ENCODE measurements at places on chromosomes 13 and 19. TPM values are rescaled to one million over a fixed set of nuclear protein-coding genes. Genes with fewer than 3 reads are reported as not detected.

DNA sequence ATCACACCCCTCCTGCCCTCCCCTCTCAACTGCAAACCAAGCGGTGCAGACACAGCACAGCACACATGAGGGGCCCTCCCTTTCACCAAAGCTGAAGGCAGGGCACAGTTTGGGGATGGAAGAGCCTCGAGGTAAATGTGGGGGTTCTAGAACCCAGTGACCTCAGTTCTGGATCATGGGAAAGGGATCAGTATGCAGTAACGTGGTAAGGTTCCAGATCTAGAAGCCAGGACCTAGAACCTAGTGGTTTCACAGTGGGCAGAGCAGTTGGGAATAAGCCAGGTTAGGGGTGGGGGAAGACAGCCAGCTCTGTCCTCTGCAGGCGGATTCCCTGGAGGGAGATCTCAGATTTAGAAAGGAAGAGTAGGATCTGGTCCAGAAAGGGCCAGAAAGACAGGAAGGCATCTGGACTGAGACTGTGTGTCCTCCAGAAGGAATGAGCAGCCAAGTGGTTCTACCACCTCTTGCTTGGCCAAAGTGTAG, 3.1 kb downstream of the FTL start:
- DNase-seq, result no peak

DNA sequence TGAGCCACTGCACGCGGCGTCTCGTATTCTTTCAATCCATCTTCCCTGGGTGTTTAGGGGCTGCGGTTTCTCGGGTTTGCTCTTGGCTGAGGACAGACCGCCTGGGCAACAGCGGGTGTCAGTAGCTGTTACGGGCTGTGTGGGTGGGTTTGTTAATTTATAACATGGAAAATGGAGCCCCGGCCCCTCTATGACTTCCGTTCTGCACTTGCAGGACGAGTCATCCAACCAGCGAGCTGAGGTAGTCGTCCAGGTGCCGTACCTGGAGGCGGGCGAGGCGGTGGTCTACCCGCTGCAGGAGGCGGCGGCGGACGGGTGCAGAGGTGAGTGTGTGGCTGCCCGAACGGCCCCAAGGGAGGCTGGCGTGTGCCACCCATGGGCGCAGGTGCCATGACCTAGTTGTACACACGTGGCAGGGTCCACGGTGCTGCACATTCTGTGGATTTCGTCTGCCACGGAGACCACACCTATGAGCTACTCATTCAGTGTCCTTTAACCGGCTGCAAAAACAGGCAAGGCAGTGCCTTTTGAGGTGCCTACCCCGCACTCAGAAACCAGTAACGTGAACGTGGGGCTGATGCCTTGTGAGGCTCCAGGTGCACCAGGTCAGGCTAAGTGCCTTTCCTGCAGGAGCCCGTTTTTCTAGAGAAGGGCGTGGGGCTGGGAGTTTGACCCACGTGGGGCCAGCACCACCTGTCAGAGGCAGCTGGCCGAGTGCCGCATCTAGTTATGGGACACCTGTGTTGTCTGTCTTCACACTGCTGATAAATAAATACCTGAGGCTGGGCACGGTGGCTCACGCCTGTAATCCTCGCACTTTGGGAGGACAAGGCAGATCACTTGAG, 10.9 kb downstream of the POLR2E start:
- no peak for DNase-seq

GRCh38 chr13:48334534-48335127, 31.1 kb downstream of the RB1 start:
- no peak for DNase-seq

- no peak for DNase-seq
Measured at GRCh38 chr19:13838435-13839129, 38.4 kb upstream of the NANOS3 start.

The INAFM1 gene
- polyA plus RNA-seq, result 1.8 TPM

The LGALS4 gene
- 40.6 TPM for polyA plus RNA-seq

The TTYH1 gene
- 0.28 TPM for polyA plus RNA-seq

DNA sequence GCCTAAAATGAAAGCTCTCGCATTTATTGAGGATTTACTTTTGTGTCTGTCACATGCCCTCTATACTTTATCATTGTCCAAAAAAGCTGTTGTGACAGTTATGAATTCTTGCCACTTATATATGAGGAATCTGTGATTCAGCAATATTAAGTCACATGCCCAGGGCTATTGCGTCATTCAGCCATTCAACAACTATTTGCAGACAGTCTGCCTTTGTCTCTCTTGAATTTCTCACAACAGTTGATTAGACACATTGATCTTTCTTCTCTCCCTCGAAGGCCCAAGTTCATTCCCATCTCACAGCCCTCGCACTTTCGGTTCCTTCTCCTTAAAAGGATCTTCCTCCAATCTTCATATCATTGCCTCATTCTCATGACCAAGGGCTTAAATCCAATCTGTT, 342.6 kb downstream of the MZT1 start:
- DNase-seq, result no peak

- no peak for DNase-seq
Measured at GRCh38 chr13:73535341-73535740, 476.5 kb downstream of the KLF5 start.

GRCh38 chr19:6970443-6970842, 50.8 kb downstream of the MBD3L2B start:
- no peak for DNase-seq

DNA sequence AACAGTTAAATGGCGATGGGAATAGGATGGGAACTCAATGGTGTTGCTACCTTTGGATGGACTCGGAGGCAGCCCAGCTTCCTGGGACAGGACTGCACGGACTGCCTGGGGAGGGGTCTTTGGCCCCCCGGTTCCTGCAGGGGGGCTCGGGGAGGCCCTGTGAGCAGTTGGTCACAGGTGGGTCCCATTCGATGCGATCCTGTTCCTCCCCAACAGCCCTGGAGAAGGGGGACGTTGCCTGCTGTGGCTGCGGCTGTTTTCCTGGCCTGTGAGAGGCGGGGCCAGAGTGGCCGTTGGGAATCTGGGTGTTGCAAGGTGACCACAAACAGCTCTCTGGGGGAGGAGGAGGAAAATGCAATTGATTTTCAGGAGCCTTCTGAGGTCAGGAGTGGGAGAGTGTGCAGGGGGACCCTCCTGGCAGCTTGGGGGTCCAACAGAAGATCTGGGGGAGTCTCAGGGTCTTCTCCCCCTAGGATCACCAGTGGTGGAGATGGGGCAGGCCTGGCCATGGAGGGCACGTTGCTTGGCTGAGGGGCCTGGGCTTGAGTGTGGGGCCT, 1.9 kb upstream of the PLPPR3 start:
- no peak for DNase-seq

DNA sequence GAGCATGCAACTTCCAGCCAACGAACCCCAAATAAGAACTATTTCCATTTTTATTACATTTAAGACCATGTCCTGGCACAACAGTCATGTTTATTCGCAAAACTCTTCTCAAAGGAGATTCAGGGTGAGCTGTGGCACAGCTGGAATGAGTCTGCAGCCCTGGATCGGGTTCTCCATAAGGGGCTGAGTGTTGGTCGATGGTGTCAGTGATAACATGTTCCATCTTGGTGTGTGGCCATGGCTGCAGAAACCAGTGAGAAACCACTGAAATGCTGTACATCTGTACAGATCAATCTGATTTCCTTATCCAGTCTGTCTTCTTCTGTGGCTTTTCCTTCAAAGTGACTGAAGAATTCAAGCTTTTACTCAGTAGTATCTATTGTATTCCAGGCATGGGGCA, 15.2 kb downstream of the FAM124A start:
- DNase-seq, result no peak

The SH2D3A gene
- polyA plus RNA-seq, result 0.54 TPM

- peak; percentile 70 for DNase-seq
Measured at GRCh38 chr19:47699360-47699917, 13.8 kb upstream of the EHD2 start.

GRCh38 chr13:108895220-108895704, 265.9 kb downstream of the MYO16 start:
- DNase-seq, result no peak

The PSG7 gene
- not detected for polyA plus RNA-seq

DNA sequence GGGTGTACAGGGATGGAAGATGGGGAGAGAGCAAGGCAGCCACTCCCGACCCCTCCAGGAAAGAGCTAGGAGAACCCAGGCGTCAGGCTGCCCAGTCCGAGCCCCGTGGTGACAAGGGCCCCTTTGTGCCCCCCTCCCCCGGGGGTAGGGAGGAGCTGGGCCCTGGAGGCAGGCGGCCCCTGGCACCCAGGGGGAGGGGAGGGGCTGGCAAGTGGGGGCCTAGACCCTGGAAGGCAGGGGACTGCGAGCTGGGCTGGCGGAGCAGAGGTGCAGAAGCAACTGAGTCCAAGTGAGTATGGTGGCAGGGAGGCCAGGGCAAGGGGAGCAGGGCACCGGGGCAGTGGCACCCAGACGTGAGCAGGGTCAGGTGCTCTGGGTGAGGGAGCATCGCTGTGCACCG, at the start of gene MAG:
MAG (plus strand) TSS at position 246 of the 400 bp plus-strand sequence. CDS start 3,248 bp downstream, outside the sequence.
- DNase-seq, result no peak

- no peak for DNase-seq
Measured at GRCh38 chr19:10780368-10780767, 55.6 kb downstream of the TMED1 start.

GRCh38 chr13:30567072-30567471, 50.6 kb upstream of the USPL1 start:
- no peak for DNase-seq

DNA sequence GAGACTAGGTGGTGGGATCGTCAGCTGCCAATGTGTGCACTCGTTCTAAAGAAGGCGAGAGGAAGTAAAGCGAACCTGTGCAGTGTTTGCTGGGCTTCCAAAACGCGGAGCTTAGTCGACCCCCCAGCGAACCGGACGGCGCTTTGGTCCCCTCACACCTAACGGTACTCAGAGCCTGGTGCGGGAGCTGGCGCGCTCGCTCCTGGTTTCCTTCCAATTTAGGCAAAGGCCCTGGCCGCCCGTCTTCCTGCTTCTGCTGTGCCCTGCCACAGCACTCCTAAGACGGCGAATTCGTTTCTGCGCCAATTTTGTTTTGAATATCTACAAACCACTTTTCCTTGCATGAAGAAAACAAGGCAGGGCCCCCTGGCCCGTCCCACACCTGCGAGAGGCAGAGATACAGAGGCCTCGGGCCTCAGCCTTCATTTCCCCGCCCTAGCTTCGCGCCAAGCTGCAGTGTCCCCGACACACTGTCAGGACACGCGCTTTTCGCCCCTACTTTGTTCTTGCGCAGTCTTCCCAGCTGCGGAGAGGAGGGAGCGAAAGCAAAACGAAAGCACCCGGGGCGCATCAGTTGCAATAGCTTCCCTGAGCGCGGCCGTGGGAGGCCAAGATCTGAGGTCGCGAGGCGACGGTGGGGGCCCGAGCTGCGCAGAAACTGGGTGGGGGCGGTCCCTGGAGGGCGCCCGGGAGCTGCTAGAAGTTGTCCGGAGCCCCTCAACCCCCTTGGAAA, 111.9 kb downstream of the KCNRG start:
- peak; percentile 55 for DNase-seq

The SIGLEC10 gene
- polyA plus RNA-seq, result 8.0 TPM

The IFNL1 gene
- not detected for polyA plus RNA-seq

The CACNA1A gene
- polyA plus RNA-seq, result 0.09 TPM

GRCh38 chr13:21501686-21502085, 42.6 kb upstream of the ZDHHC20 start:
- DNase-seq, result no peak

DNA sequence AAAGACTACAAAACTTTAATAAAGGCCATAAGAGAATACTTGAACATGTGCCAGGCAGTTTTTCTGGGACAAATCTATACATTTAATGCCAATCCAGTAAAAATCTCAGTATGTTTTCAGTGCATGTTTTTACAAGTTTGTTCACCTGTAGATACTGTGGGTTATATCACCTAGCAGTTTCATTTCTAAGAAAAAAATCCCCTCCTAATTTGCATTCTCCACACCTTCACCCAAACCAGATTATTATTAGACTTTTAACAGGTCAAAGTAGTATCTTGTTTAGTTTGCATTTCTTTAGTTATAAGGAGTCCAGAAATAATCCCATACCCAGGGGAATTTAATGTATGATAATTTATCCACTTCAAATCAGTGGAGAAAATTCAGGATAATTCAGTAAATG, 17.0 kb upstream of the LPAR6 start:
- DNase-seq, result no peak

The ADM5 gene
- polyA plus RNA-seq, result 0.11 TPM

The APOC1 gene
- 10,095 TPM for polyA plus RNA-seq

DNA sequence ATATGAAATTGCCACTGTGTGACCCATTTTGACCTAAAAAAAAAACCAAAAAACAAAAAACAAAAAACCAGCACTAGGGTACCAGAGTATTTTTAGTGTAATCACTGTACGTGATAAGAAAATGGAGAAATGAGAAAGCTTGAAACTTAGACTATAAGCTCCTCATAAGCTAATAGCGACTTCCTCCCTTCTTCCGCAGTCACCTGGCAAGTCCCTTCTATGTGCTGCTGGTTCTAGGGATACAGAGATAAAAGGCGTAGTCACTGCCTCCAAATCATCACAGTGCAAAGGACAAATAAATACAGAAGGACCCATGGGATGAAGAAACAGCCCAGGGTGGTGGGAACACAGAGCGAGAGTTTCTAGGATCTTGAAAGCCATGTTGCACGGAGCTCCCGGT, 190.3 kb downstream of the TM9SF2 start:
- no peak for DNase-seq

- peak; percentile 81 for DNase-seq
Measured at GRCh38 chr19:19053508-19054314, 10.1 kb upstream of the SLC25A42 start.

GRCh38 chr13:30124131-30124768, 183.1 kb downstream of the KATNAL1 start:
- DNase-seq, result no peak

The KIR2DL3 gene
- polyA plus RNA-seq, result not detected

The DCLK1 gene
- 0.04 TPM for polyA plus RNA-seq

GRCh38 chr13:57748096-57748495, 116.6 kb downstream of the PCDH17 start:
- DNase-seq, result no peak

GRCh38 chr19:19064098-19064722, 416 bp downstream of the SLC25A42 start:
- DNase-seq, result no peak

The IRGC gene
- not detected for polyA plus RNA-seq

The CTXN1 gene
- polyA plus RNA-seq, result not detected

The ZNF563 gene
- 7.6 TPM for polyA plus RNA-seq

- DNase-seq, result no peak
Measured at GRCh38 chr13:113398963-113399754, 35.2 kb upstream of the GRTP1 start.

The CNN1 gene
- 4.1 TPM for polyA plus RNA-seq

- no peak for DNase-seq
Measured at GRCh38 chr13:51858433-51859247, 3.1 kb upstream of the CCDC70 start.

The FCER2 gene
- polyA plus RNA-seq, result not detected

GRCh38 chr19:58569943-58570670, 3.0 kb downstream of the MZF1 start:
- no peak for DNase-seq

GRCh38 chr13:21176215-21176981, at the start of the genes MRPL57 and SKA3:
MRPL57 (plus strand) TSS chr13:21176658; CDS start chr13:21176917, 259 bp downstream.
SKA3 (minus strand) TSS chr13:21176552; CDS start chr13:21176477, 75 bp downstream.
- peak; percentile 94 for DNase-seq
